Parietal lobe (tissue), 2 donors: ENCODE measurements at places on chromosomes 1 and 21. TPM values are rescaled to one million over a fixed set of nuclear protein-coding genes. Genes with fewer than 3 reads are reported as not detected.

CLCA1 gene
- total RNA-seq, result not detected

SLAMF9 gene
- total RNA-seq, result not detected

AQP10 gene
- not detected for total RNA-seq

VCAM1 gene
- total RNA-seq, result 14.4 TPM

SERPINC1 gene
- total RNA-seq, result not detected
